GM04504 (cell line): ENCODE measurements at places on chromosomes 5 and 9.

- no peak for DNase-seq
Observed at GRCh38 chr5:36778336-36778735, 98.2 kb upstream of the NIPBL start.

- DNase-seq, result no peak
Observed at GRCh38 chr9:135821733-135822373, 85.5 kb downstream of the CAMSAP1 start.

- peak; percentile 40 for DNase-seq
Observed at GRCh38 chr5:150778517-150779396, at the start of gene SMIM3. SMIM3 (plus strand) TSS chr5:150778757; CDS start chr5:150795441, 16,684 bp downstream.

- no peak for DNase-seq
Observed at GRCh38 chr5:32720300-32720699, 9.2 kb downstream of the NPR3 start.

DNA sequence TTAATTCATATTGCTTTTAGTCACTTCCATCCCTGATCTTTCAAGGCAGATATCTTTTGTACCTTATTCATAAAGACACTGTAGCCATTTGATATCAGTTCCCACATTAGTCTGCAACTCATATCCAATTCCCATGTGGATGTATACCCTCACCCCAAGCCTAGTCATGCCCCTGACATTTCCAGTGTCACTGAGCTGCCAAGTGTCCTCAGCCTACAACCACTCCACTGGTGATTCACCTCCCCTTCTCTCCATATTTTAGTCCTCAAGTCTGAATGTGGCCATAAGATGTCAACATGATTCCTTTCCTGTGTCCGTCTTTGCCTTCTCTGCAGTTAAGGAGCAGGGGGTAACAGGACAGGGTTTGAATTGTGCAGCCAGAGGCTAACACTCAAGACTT, 346.9 kb downstream of the RAB3C start:
- no peak for DNase-seq

DNA sequence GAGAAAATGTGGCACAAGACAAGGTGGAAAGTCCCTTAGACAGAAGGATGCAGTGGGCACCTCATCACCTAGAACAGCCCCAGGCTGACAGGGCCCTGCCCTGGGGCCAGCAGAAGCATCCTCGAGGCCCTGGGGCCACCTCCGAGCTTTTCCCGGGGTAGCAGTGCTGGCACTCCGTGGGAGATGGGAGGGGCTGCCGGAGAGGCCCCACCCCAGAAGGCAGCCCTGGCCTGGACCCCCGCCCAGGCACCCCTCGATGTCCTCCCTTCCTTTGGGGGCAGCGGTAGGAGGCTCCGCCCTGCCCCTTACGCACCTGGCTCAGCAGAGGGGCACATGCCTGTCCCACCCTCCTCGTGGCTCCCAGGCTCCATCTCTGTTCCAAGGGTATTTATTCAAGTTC, 17.7 kb upstream of the NSMF start:
- no peak for DNase-seq

DNA sequence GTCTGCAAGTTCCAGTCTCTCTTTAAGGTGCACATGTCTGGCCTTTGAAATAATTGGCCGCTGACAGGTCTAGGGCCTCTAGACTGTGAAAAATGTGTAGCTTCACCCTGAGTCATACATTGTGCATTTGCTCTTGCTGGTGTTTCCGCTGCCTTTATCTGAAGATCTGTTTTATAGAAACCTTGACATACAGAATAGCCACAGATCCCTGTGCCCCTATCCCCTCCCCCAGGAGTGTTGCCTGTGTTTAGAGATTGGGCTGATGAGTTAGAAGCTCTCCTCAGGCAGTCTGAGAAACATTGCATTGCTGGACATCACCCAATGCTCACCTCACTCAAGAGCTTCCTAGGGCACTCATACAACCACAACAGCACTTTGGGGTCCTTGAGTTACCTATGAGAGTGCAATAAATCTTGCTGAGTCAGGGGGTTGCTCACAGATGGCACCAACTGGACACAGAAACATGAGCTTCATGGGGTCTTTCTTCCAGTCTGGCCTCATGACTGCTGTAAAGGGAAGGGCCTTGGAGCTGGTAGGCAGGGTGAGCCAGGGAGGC, 3.8 kb upstream of the ZNF782 start:
- DNase-seq, result no peak

DNA sequence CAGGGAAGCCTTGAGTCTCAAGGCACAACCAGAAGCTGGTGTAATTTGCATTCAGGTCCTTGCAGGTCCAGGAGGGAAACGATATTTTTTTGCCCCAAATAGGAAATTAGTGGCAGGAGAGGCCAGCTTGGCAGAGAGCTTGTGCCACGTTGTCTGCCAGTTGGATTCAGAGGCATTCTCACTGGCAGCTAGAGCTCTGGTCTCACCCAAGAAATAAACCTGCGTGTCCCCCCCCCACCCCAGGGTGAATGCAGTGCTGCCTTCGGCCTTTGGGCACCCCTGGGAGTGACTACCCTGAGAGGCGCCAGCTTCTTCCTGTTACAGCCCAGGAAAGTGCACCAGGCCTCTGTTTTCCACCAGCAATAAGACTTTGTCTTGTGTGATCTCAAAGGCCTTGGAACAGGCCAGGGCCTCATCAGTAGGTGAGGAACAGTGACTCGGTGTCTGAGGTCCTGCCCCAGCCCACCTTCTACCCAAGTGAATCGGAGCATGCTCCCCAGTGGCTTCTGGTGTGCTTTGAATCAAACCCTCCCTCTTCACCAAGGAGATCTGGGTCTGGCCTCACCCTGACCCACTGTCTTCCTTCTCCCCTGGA, 68.4 kb downstream of the HSPA4 start:
- DNase-seq, result no peak

DNA sequence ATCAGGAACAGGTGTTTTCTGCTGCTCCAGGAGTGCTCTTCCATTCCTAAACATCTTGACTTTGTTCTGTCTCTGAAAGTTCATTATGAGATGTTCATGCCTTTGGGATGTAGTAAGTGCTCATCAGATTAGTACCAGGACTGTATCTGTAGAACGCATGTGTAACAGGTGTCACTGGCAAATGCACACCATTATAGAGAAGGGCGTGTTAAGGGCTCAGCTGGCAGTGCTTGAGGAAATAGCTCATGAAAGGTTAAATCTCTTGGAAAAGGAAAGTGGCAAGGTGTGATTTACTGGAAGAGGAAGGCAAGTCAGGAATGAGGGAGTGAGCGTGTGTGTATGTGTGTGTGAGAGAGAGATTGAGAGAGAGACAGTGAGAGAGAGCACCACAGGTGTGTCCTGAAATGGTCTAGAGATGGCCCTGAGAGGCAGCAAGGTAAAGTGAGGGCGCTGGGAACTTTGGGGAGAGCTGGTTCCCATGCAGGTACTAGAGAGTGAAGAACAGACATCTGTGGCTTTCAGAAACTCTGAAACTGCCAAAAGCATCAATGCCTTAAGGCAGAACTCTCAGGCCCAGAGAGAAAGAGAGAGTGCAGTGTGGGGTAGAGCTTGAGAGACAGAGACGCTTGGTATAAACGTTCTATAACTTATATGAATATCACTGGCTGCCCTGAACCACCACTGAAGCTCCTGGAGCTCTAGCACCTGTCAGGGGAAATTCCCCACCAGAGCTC, 13.7 kb upstream of the CXCL14 start:
- DNase-seq, result no peak

DNA sequence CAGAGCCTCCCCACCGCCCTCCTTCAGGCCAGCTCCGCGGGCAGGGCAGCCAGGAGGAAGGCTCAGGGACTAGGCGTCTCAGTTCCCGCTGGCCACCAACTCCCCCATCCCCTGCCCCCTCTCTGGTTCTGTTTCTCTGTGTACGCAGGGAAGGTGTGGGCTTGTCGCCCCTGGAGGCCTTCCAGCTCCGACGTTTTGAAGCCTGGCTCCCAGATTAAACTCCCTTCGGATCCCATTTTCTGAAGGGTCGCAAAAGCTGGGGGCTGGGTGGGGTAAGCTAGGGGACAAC, 346 bp downstream of the ATOX1 start:
- no peak for DNase-seq
